Stimulated activated CD4-positive, alpha-beta T cell treated with anti-CD3 and anti-CD28 coated beads, Interleukin-1b, Interleukin-23, amount 100 ng/mL, for 1 hour (primary cell): ENCODE measurements at places on chromosomes 4 and X.

DNA sequence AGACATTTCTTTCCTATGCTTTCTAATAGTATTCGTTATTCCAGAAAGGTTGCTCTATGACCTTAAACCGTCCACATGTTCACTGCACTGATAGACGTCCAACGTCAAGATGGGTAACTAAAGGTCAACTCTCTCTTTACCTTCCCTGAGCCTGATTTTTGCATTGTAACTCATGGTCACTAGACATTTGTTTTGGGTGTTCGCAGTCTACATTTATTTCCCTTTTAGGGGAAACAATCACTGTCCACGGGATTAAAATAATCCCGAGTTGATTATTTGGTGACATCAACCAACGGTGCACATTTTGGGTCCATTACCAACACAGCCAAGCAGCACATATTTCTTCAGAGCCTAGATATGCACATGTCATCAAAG is 540 bp upstream of the HADH start:
- DNase-seq = no peak

DNA sequence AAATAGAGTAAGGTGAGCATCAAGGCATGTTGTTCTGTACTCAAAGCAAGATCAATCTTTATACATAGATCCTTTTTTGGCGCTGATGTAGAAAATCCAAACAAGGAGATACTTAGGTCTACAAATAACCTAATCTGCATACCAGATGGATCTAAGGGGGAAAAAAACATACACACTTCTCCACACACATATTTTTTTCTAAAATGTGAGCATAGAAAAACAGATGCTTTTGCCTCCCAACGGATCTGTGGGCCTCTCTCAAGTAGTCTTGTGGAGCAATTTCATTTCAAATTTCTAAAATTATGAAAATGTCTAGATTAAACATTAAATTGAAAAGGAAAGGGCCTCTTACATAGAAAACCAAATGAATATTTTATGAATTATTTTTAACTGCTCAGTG is 166.1 kb downstream of the GRIA3 start:
- no peak for DNase-seq

DNA sequence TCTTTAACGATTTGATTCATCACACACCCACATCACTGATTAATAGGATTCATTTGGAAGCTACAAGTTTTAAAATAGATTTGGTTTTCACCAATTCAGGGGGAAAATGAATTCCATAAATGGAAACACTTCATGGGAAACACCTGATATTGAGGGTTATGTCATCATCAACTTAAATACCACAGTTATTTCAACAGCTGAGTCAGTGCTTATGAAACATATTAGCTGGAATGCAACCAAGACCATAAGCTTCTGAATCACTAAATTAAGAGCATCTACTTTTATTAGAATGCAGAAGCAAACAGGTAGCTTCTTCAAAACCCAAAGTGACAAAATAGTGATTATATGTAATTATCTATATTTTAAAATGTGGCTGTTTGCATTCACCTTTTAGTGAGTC is 207.8 kb upstream of the DCAF8L1 start:
- no peak for DNase-seq

DNA sequence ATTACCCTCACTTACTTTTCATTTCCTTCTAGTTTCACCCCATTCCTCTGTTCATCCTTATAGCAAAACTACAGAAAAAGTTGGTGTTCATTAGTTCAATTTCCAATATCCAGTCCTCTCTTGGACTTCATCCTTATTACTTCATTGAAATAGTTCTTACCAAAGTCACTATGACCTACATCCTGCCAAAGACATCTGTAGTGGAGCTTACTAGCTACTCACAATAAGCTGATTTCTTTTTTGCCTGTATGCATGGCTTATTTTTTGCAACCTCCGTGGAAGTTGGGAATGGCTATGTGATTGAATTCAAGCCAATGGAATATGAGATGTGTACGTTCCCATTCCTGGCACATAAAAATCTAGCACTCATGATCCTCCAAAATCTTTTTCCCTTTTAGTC is 4.6 kb upstream of the CDKL2 start:
- DNase-seq = no peak

DNA sequence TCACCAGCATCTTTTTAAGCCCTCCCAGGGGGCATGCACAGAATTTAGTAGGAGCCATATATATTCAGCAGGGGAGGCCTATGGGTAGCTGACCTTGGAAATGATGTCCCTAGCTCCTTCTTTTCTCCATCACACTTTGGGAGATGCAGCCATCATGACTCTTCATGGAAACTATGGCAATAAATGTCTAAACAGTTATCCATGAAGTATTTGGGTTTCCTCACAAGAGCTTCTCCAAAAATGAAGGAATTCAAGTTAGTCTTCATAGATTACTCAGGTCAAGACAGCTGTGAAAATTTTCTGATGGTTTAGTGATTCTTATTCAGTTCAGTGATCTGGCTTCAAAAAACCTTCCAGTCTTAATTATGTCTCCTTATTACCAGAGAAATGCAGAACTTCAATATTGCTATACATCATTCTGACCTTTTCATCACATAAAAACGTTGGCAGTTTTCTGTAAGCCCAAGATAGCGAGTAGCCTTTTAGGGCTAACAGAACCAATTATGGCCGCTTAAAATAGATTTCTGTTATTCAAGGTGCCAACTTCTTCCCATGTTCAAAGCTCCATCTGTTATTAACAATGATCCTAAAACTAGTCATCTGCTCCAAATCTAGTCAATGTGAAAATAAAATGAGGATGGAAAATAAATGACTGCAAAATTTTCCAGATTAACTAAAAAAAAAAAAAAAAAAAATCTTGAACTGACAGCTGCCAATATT is 52.5 kb downstream of the TMEM156 start:
- DNase-seq = no peak

- no peak for DNase-seq
These were observed 18.9 kb downstream of the FGF13 start for GRCh38 chrX:138692591-138692990.

GRCh38 chrX:45485719-45486118 is 285.0 kb upstream of the DIPK2B start:
- no peak for DNase-seq

DNA sequence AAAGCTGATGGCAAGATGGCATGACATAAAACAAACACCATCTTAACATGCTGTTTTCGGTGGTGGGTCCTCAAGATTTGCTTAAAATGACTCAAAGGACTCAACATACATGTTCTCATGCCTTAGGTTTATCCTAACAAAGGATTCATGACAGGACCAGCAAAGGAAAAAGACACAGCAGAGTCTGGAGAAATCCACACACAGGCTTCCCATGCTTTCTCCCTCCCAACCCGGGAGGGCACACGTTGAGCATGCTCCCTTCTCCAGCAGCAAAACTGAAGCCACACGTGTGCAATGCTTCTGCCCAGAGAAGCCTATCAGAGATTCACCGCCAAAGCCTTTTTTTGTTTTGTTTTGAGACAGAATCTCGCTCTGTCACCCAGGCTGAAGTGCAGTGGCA is 39.9 kb downstream of the SAT1 start:
- no peak for DNase-seq

DNA sequence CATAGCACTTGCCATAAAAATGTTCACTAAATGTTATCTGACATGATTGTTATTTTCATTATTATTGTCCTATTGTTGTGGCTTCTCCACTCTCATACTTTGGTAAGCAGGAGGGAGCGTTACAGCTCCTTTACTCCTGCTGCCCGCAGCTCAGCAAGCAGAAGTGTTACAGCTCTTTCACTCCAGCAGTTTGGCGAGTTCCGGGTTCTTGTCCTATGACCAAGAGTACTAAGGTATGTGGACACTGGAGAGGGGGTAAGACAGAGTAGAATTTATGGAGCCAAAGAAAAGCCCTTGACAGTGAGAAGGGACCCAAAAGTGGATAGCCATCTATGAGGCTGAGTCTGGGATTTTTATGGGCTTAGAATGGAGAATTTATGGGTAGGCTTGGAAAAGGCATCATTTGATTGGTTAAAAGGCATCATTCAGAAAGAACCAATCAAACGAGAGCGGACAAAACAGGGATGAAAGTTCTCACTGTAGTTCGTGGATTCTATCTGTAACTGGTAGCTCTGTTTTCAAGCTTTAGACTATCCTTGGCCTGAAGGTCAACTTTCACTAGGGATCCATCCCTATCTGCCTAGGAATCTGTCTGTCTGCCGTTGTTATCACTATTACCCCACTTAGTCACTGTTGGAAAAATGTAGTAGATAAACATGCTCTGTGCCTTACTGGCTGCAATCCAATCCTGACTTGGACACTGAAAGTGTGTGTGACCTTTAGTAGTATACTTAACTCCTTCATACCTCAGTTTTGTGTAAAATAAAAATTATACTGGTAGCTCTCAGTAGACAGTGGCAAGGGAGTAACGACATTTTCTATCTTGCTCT is 545.6 kb upstream of the LCORL start:
- DNase-seq = no peak

- DNase-seq = no peak
These were observed 21.0 kb upstream of the DOCK11 start for GRCh38 chrX:118474586-118474985.

GRCh38 chr4:108287834-108288413 is 119.2 kb upstream of the LEF1 start:
- DNase-seq = no peak

DNA sequence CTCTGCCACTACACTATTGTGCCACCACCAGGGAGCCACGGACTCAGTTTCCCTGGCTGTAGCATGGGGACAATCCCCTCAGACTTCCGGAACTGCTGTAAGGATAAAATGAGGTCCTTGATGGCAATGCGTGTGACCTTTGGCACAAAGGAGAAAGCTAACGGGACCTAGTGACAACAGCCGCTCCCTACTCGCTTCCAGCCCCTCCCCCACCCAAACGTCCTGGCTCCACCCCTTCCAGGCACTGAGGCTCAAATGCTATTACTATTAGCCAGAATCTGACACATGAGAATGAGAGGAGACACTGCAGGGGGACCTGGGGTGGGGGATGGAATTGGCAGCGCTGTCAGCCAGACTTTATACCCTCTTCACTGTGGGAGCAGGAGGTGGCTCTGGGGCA is 5.4 kb upstream of the DUSP9 start:
- DNase-seq = no peak

DNA sequence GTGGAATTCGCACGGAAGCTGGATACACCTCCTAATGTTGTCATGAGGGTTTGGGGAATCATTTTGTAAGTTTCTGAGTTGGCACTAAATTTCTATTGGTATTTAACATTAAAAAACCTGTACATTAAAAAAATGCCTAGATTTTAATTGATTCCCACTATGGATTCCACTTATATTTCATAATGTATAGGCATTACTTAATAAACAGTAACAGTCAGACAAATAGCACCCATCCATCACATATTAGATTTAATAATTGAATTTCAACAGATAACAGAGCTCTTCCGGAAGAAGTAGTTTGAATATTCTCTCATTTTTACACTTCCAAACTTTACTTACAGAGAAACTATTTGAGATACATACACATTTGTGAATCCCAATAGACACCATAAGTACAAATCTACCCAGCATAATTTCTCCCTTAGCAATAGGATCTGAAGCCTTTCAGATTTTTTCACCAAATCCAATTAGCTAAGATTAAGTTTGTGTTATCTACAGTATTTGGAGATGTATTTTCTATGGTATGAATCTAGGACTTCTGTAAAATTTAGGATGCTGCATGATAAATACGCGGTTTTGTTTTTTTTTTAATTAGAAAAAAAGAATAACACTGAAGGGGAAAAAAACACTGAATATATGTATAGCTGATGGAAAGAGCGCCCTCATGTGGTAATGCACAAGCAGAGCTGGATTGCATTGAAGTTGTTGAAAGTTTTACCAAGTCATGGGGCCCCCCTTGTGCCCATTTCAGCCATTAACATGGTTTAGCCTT is 12.2 kb upstream of the ODAM start:
- no peak for DNase-seq

DNA sequence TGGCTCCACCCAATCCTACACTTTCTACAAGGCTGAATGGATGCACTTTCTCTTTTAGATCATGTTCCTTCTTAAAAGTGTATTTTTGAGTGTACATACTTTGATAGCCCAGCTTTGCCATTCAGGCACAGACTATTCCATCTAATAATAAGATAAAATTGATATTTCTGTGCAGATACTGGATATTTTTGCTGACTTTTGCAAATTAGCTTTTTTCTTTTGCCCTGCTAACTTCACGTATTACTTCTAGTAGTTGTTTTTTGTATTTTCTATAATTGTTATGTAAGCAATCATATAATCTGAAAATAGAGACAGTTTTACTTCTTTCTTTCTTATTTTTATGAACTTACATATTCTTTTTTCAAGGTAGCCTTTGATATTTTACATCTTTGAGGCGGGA is 13.5 kb upstream of the GYPA start:
- DNase-seq = no peak

DNA sequence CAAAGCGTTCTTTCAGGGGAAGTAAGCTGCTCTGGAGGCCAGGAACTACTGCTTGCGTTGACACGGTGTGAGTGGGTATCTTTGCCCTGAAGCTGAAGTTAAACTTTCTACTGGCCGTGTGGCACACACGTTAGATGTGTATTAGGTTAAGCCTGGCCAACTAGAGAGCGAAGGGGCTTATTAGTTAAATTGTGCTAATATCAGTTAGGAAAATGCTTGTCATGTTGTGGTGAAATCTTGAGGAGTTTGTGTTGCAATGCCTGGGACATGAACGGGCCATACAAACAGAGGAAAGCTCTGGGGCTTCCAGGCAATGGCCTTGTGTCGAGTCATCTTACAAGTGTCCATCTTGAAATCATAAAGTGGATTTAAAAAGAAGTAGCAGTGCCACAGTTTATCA is 62.6 kb downstream of the NSUN7 start:
- no peak for DNase-seq

DNA sequence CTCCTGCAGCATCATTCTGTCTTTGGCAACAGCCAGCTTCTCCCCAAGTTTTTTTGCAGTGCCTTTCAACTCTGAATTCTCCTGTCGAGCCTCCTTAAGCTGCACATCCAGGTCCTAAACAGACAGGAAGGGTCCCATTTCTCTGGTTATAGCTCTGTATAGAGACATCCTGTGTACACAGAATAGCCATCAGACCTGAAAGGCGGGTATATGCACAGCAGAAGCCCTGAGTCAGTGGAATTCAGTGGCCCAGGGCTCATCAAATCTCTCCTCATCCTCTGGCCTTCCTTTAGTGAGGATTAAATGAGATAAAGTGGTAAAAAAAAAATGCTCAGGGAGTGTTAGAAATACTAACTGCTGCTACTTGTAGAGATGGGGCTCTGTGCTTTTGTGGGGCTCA is 73.8 kb downstream of the FAM184B start:
- DNase-seq = no peak

DNA sequence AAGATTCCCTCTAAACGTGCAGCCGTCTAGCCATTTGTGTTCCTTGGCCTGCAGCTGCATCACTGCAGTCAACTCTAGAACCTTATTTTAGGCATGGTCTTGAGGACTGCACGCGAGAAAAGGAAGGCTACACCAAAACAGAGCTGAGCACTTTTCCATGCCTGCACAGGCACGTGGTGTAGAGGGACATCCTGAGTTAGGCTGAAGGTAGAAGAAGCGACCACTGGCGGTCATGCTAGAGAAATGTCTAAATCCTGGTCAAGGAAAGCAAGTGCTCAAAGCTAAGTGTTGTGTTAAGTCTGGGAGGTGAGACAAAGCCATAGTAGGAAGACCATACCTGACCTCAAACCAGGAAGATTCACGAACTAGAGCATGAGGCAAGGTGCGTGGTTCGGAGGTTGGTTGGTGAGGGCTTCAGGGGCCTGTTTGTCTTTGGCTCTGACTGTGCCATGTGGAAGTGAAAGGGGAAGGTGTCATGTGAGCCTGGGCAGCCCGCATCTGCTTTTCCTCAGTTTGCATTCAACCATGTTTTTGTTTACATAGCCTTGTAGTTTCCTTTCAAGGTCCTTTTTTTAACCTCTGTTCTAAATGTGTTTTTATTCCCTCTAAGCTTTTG is 203.8 kb downstream of the AASDH start:
- DNase-seq = no peak

GRCh38 chrX:57155171-57155570 is 18.0 kb upstream of the SPIN2A start:
- DNase-seq = no peak
